ENCODE measurements at places on chromosomes 16 and 17. TPM values are rescaled to one million over a fixed set of nuclear protein-coding genes. Genes with fewer than 3 reads are reported as not detected.

The TMEM238L gene
- not detected for total RNA-seq

The SCNN1B gene
- total RNA-seq, result not detected

The CBLN1 gene
- not detected for total RNA-seq

The MTSS2 gene
- total RNA-seq, result 20.4 TPM

The DNAI2 gene
- total RNA-seq, result not detected

The DPEP1 gene
- total RNA-seq, result not detected

The HOXB4 gene
- not detected for total RNA-seq

The IL4R gene
- total RNA-seq, result 103 TPM

The FXR2 gene
- 32.1 TPM for total RNA-seq

The ZNF385C gene
- total RNA-seq, result not detected

The TP53I13 gene
- total RNA-seq, result 76.8 TPM

The CLDN9 gene
- total RNA-seq, result not detected

The PRSS33 gene
- not detected for total RNA-seq

The PRSS21 gene
- total RNA-seq, result not detected

The CACNG1 gene
- not detected for total RNA-seq

The RCVRN gene
- not detected for total RNA-seq

The MAPK7 gene
- total RNA-seq, result 19.3 TPM

The HID1 gene
- 0.81 TPM for total RNA-seq

The KRT17 gene
- total RNA-seq, result 0.65 TPM

The KRT13 gene
- total RNA-seq, result not detected

The ZNF652 gene
- total RNA-seq, result 26.4 TPM

The SDR42E1 gene
- not detected for total RNA-seq

The CYB5B gene
- total RNA-seq, result 48.0 TPM

The NAGPA gene
- total RNA-seq, result 24.2 TPM

The TP53TG3B gene
- 0.16 TPM for total RNA-seq

The MMP28 gene
- total RNA-seq, result not detected

The ATF7IP2 gene
- 0.90 TPM for total RNA-seq

The OXLD1 gene
- total RNA-seq, result 55.6 TPM

The EMP2 gene
- total RNA-seq, result 9.4 TPM

The KCNJ12 gene
- total RNA-seq, result 2.9 TPM

The SSTR5 gene
- total RNA-seq, result 1.4 TPM
